ENCODE measurements at places on chromosomes 11 and 22. TPM values are rescaled to one million over a fixed set of nuclear protein-coding genes. Genes with fewer than 3 reads are reported as not detected.

- H3K36me3 ChIP-seq = peaks cover 11% of the 10 kb centered on the region
- peak overlapping the region; percentile 64 for H3K27ac ChIP-seq
- H3K4me1 ChIP-seq = peaks cover 19% of the 10 kb centered on the region
- H3K4me3 ChIP-seq = no peak overlapping the region
- DNase-seq = no peak
- H3K27me3 ChIP-seq = no peaks in the 10 kb centered on the region
These were observed 19.1 kb upstream of the XBP1 start for GRCh38 chr22:28819253-28820096.

APOBEC3H gene
- total RNA-seq = 0.41 TPM

DNA sequence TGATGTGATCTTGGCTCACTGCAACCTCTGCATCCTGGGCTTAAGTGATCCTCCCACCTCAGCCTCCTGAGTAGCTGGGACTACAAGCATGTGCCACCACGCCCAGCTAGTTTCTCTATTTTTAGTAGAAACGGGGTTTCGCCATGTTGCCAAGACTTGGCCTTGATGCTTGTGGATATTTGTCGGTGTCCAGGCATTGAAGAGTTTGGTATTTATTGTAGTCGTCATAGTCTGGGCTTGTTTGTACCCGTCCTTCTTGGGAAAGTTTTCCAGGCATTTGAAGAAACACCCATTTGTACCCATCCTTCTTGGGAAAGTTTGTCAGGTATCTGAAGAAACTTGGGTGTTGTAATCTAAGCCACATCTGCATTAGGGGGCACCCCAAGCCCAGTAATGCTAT, 28.7 kb downstream of the FCHSD2 start:
- no peak overlapping the region for H3K27ac ChIP-seq
- H3K4me3 ChIP-seq = no peak overlapping the region
- peaks cover 21% of the 10 kb centered on the region for H3K36me3 ChIP-seq

GRCh38 chr11:15145151-15145550, 30.4 kb downstream of the INSC start:
- H3K4me3 ChIP-seq = no peak overlapping the region
- no peak for DNase-seq
- peaks cover 4% of the 10 kb centered on the region for H3K4me1 ChIP-seq

DNA sequence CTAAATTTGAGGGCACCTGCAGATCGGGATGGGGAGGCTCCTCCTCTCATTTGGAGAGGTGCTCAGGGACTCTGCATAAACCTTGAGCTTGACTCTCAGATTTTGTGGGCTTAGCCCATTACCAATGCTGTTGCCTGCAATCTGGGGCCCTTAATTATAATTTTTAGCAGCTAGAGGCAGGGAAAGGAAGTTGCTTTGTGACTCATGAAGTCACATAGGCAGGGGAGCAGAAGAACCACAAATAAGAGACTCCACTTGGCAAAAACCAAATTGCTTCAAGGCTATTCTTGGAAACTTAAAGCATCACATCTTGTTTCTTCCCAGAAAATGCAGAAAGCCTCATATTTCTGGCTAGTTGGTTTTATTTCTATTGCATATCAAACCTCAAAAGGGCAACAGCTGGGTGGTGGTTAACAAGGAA, 46.9 kb downstream of the MICAL2 start:
- H3K4me1 ChIP-seq = peaks cover 77% of the 10 kb centered on the region
- DNase-seq = no peak
- H3K36me3 ChIP-seq = peaks cover 13% of the 10 kb centered on the region
- H3K27ac ChIP-seq = peak overlapping the region; percentile 93

PKDREJ gene
- 0.08 TPM for total RNA-seq

FAM89B gene
- total RNA-seq = 40.9 TPM

DNA sequence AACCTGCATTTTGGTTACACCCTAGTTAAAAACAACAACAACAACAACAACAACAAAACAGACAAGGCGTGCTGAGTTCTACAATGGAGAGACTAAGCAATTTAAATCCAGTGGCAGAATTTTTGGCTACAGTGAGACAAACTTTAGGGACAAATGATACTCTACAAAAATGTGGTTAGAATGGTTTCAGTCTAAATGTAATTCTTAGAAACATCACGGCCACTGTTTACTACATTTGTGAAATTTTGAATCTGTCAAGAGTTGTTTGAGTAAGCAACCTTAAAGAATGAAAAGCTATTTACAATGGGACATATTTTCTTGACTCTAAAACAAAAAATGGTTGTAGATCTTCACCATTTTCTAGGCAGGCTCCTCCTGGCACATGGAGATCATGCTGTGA, 259.4 kb downstream of the SWAP70 start:
- H3K4me1 ChIP-seq = no peaks in the 10 kb centered on the region
- H3K36me3 ChIP-seq = no peaks in the 10 kb centered on the region
- no peak for DNase-seq
- no peak overlapping the region for H3K4me3 ChIP-seq
- H3K27me3 ChIP-seq = no peaks in the 10 kb centered on the region

SCUBE2 gene
- total RNA-seq = 1.8 TPM

DNA sequence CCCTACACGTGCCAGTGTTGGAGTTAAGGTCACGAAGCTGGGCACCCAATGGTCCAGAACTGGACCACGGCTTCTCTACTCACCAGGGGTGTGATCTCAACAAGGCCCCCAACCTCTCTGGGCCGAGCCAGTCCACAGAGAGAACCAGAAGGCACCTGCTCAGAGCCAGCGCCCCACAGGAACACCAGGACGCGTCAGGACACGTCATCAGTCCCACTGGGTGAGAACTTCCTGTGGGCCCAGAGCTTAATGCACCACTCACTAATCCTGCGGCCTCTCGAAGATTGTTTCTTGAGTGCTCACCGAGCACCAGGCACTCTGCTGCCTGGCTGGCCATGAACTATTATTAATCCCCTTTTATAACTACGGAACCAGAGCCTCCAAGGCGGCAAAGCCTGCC, 10.1 kb downstream of the PHF21B start:
- H3K27me3 ChIP-seq = peaks cover 55% of the 10 kb centered on the region
- no peaks in the 10 kb centered on the region for H3K36me3 ChIP-seq
- H3K27ac ChIP-seq = no peak overlapping the region
- H3K4me3 ChIP-seq = no peak overlapping the region
- peaks cover 7% of the 10 kb centered on the region for H3K4me1 ChIP-seq
- no peak for DNase-seq

PHLDA2 gene
- total RNA-seq = not detected

UPK2 gene
- total RNA-seq = not detected

GRCh38 chr11:129317571-129317970, 58.1 kb upstream of the BARX2 start:
- no peaks in the 10 kb centered on the region for H3K36me3 ChIP-seq
- H3K27ac ChIP-seq = no peak overlapping the region
- peaks cover 24% of the 10 kb centered on the region for H3K4me1 ChIP-seq
- no peak for DNase-seq

LDHAL6A gene
- total RNA-seq = not detected

GRCh38 chr11:111688013-111688412, 78.2 kb downstream of the PPP2R1B start:
- no peaks in the 10 kb centered on the region for H3K27me3 ChIP-seq
- no peak for DNase-seq
- H3K4me3 ChIP-seq = no peak overlapping the region
- H3K36me3 ChIP-seq = peaks cover 44% of the 10 kb centered on the region
- H3K4me1 ChIP-seq = no peaks in the 10 kb centered on the region

- H3K4me1 ChIP-seq = peaks cover 65% of the 10 kb centered on the region
- peak overlapping the region; percentile 89 for H3K27ac ChIP-seq
- H3K27me3 ChIP-seq = no peaks in the 10 kb centered on the region
- peak; percentile 43 for DNase-seq
- H3K36me3 ChIP-seq = no peaks in the 10 kb centered on the region
These were observed 706 bp upstream of the OR51E1 start for GRCh38 chr11:4643076-4643475.

DNA sequence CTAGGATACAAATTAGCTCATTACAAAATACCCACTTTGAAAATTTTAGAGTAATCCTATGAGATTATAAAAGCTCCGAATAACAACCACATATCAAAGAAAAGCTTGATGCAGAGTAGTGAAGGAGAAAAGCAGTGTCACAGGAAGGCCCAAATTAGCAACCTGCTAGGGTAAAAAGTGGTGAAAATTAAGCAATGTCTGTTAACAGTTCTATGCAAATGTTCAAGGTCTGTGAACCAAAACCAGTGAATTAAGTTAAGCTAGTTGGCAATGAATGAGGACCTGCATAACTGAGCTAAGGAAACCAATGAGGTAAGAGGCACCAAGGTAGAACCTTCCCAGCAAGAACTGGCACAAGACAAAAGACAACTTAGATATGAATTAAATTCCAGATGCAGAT, 29.6 kb downstream of the PRDM10 start:
- no peak for DNase-seq
- no peaks in the 10 kb centered on the region for H3K36me3 ChIP-seq
- no peak overlapping the region for H3K4me3 ChIP-seq
- peaks cover 22% of the 10 kb centered on the region for H3K4me1 ChIP-seq
- H3K27ac ChIP-seq = no peak overlapping the region
- no peaks in the 10 kb centered on the region for H3K27me3 ChIP-seq

- H3K4me1 ChIP-seq = no peaks in the 10 kb centered on the region
- no peaks in the 10 kb centered on the region for H3K27me3 ChIP-seq
- no peak overlapping the region for H3K4me3 ChIP-seq
These were observed 34.7 kb upstream of the C11orf58 start for GRCh38 chr11:16703795-16704194.

- no peaks in the 10 kb centered on the region for H3K36me3 ChIP-seq
- no peak overlapping the region for H3K4me3 ChIP-seq
- DNase-seq = no peak
- H3K27me3 ChIP-seq = peaks cover 37% of the 10 kb centered on the region
- H3K4me1 ChIP-seq = no peaks in the 10 kb centered on the region
These were observed 117.1 kb upstream of the TBCEL start for GRCh38 chr11:120906766-120907165.

ACR gene
- total RNA-seq = 0.30 TPM

DNA sequence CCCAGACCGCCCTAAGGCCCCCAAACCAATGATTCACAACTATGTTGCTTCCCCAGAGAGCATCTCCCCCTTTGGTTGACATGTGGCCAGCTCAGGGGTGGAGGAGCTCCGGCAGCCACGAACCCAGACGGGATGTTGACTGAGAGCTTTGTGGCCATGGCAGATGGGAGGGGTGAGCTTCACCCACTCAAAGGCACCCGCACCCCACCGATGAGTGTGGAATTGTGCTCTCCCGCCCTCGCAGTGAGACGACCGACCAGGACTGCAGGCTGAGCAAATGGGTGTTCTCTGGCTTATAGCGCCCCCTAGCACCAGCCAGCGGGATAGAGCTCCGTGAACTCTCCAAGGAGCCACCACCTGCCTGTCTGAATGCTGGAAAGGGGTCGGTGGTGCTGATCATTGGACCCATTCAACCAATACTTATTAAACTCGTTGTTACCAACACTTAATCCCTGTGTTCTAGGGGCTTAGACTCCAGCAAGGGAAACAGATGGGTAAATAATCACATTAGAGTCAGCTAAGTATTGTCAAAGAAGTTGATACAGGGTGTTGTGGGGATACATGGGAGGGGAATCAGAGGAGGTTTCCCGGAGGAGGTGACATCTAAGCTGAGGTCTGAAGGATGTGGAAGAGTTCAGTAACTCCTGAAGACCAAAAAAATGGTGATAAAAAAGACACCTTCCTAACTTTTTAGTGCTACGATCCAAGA, 4.5 kb upstream of the TIMP3 start:
- no peak overlapping the region for H3K4me3 ChIP-seq
- H3K27ac ChIP-seq = peak overlapping the region; percentile 52
- DNase-seq = peak; percentile 63
- no peaks in the 10 kb centered on the region for H3K27me3 ChIP-seq
- peaks cover 44% of the 10 kb centered on the region for H3K4me1 ChIP-seq
- no peaks in the 10 kb centered on the region for H3K36me3 ChIP-seq

GRCh38 chr11:20275987-20276965, 87.2 kb upstream of the HTATIP2 start:
- no peaks in the 10 kb centered on the region for H3K36me3 ChIP-seq
- H3K27ac ChIP-seq = no peak overlapping the region
- no peak for DNase-seq
- no peak overlapping the region for H3K4me3 ChIP-seq
- no peaks in the 10 kb centered on the region for H3K4me1 ChIP-seq

DNA sequence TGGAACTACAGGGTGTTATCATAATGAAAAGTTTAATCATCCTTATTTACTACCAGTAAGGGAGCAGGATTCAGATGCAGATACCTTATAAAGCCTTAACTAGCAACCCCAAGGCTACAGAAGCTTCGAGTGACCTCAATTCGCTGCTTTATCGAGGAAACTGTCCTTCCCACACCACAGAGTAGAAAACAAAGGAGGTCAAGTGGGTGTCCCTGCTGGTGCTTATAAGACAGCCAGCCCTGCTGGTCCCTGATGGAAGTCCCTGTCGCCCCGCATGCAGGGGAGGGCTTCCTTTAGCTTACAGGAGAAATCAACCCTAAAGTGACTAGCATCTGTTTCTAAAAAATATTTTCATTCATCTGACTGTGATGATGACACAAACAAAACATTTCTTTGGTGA, 7.3 kb downstream of the MN1 start:
- H3K36me3 ChIP-seq = peaks cover 17% of the 10 kb centered on the region
- H3K27me3 ChIP-seq = peaks cover 29% of the 10 kb centered on the region
- H3K27ac ChIP-seq = peak overlapping the region; percentile 93
- DNase-seq = no peak
- H3K4me1 ChIP-seq = peaks cover 78% of the 10 kb centered on the region

- DNase-seq = no peak
These were observed 1339.8 kb downstream of the LRRC4C start for GRCh38 chr11:40119661-40120060.

DNA sequence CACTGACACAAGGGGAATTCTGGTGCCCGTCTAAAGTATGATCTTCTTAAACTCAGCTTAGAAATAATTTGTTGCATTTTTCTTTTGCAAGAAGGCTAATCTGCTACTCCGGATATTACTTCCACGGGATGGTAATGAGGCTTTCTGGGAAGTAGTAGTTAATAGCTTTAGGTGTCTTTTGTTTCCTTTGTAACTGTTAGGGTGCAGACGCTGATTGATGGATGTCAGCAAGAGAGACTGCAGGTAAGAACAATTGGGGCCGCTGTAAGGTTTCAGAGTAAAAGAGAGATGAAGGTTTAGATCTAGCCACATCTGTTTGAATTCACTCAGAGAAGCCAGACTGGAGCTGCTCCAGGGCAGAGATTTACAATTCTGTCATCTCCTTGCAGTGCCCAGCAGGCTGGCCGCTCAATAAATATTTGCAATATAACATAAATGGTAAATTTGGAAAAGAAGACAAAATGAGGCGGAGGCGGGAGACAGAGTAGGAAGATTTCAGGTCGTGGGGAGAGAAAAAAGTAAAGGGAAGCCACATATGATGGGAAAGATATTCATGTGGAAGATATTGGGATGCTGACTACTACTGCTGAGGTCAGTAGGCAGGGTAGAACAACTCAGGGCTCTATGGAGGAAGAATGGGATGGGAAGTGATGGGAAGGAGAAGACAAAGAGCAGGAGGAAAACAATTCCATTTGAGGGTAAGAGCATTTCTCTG, 320.5 kb downstream of the AASDHPPT start:
- no peaks in the 10 kb centered on the region for H3K36me3 ChIP-seq
- no peak for DNase-seq
- H3K27me3 ChIP-seq = no peaks in the 10 kb centered on the region

SLC39A13 gene
- total RNA-seq = 36.5 TPM

- H3K27ac ChIP-seq = peak overlapping the region; percentile 70
- H3K4me3 ChIP-seq = peak overlapping the region; percentile 69
- DNase-seq = no peak
These were observed 562 bp downstream of the DGAT2 start for GRCh38 chr11:75768909-75769771.

GRCh38 chr11:1744137-1744886, 6.1 kb downstream of the IFITM10 start:
- peaks cover 21% of the 10 kb centered on the region for H3K27me3 ChIP-seq
- no peaks in the 10 kb centered on the region for H3K36me3 ChIP-seq
- no peak overlapping the region for H3K4me3 ChIP-seq
